Stimulated activated CD8-positive, alpha-beta memory T cell treated with anti-CD3 and anti-CD28 coated beads, Interleukin-4, amount 100 ng/mL, for 1 hour (primary cell): ENCODE measurements at places on chromosomes 1 and 21.

DNA sequence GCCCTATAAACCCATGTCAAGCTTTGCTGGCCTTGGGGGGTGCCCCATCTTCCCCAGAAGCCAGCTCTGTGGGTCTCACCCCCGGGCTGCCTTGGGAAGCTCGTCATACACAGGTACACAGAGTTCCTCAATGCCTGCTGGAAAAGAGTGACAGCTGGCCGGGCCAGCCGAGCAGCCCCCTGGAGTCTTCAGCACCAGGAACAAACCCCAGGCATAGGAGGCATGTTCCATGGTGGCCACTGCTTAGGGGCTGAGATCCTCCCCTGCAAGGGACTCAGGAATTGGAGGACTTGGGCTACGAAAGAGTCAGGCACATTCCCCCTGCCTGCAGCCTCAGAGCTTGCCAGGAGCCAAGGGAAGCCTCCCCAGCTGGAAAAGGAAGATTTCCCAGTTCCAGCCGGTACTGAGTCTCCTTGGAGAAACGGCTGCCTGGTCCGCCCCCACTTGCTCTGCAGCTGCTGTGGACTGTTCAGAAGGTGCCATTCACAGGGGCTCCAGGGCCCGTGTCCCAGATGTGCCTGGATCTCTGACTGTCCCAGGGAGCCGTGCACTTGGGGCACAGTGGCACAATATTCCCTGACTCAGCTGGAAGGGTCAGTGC, 89.5 kb downstream of the STUM start:
- no peak for DNase-seq

GRCh38 chr21:27704567-27705166, 737.8 kb upstream of the ADAMTS5 start:
- no peak for DNase-seq

DNA sequence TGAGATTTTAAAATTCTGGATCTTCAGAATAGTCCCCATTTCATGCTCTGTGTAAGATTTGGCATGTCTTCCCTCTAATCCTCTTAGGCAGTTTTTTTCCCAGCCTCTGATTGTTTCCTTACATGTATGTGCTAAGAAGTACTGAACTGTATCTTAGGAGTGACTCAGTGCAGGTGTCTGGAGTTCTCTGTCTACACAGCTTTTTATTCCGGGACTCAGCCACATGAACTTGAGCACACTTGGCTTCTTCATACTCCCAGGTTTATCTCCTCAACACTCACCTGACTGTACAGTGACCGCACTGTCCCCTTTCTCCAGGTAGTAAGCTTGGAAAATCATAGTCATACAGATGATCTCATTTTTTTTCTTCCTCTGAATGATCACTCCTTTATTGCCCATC, 50.7 kb downstream of the SYT14 start:
- no peak for DNase-seq

- no peak for DNase-seq
Measured at GRCh38 chr1:52769346-52770033, 43.2 kb downstream of the ZYG11B start.

- no peak for DNase-seq
Measured at GRCh38 chr1:106222403-106222802, 834.1 kb upstream of the PRMT6 start.

GRCh38 chr1:168266644-168267186, 14.0 kb upstream of the TBX19 start:
- no peak for DNase-seq

DNA sequence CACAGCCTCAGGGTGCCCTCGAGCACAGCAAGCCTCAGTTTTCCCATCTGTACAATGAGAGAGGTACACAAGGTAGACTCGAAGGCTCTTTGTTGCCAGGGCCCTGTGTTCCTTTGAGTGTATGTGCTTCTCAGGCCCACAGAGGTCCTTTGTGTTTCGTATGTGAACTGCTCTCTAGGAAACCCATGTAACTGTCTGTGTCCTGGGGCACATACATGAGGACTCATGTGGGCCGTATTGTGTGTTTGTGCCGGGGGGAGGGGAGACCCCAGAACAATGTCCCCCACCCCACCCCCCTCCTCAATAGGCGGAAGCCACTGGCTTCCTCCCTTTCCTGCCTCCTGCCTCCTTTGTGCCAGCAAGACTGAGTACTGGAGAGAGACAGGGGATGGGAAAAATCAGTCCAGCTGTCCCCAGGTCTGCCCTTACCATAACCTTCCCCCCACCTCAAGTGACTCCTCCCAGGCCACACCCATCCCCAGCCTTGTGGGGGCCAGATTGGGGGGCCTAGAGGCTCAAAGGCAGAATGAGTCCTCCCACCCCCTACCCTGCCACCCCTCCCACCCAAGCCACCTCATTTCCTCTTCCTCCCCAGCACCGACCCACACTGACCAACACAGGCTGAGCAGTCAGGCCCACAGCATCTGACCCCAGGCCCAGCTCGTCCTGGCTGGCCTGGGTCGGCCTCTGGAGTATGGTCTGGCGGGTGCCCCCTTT, at the start of gene TIE1:
TSS of gene TIE1 (plus strand) at position 605 of the 717 bp plus-strand sequence. CDS start at position 695, 90 bp downstream.
- DNase-seq = no peak

DNA sequence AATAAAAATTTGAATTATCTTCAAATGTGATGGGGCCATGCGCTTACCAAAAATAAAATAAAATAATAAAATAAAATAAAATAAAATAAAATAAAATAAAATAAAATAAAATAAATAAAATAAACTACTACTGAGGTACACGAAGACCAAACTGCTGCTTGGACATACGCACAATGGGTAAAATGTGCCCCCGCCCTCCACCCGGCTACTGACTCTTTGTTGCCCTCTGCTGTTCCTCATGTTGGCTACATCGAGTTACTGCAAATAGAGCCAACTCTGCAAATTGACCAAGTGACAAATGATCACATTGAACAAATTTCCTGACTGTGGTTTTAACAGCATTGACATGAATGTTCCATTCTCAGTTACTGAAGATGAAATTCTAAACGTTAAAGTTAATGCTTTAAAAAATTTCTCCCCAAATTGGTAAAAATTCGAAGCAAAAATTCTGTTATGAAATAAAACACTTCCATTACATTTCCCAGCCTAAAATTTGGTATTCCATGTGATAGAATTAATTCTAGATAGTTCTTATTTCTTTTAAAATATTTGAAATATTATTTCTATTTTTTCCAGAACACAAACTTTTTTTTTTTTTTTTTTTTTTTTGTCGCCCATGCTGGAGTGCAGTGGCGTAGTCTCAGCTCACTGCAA, 18.8 kb upstream of the MAP1LC3C start:
- DNase-seq = no peak

- no peak for DNase-seq
Measured at GRCh38 chr1:58057826-58058225, 488.7 kb downstream of the OMA1 start.

DNA sequence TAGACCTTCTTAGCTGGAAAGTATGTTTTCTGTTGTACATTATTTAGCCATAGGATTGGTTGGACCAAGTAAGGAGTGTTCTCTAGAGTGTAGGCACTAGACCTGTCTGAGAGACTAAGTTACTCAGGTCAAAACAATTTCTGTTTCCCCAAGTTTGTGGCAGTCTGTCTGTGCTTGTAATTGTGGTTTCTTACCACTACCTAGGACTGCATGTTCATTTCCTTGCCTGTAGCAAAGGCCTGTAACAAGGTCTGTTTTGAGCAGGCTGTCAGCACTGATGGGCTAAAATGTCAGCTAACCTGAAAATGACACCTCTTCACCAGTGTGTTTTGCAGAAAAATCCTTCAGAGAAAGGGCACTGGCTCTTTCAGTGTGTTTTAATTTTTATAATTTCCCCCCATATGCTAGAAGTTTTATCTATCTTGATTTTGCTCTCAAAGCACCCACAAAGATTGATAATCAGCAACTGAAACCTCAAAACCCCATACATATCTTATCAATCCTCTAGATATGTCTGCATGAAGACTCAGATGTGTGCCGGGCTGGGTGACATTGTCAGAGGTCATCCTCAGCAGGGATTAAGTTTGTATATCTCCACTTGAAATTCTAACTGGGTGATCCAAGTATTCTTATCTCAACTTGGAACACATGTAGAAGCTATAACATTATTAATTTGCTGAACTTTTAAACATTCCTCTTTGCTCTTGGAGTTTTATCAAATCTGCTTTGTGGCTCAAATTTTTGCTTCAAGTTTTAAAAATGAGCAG, 50.7 kb upstream of the ST6GALNAC3 start:
- no peak for DNase-seq

DNA sequence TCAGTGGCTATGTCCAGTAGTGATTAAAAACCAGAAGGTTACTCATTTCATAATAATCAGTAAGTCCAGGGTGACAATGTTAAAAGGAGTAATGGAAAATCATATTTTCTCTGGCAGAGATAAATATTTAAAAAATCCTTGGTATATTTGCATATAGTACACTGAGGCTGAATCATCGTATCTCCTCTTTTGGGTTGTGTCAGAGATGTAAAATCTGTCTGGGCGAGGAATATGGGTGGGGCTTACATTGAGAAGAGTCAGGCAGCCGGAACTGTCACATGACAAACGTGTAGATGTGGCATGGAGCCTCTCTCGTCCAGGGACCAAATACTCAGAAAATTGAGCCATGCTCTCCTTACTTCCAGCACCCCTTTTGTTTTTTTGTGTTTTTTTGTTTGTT, 120.9 kb downstream of the FMN2 start:
- no peak for DNase-seq

DNA sequence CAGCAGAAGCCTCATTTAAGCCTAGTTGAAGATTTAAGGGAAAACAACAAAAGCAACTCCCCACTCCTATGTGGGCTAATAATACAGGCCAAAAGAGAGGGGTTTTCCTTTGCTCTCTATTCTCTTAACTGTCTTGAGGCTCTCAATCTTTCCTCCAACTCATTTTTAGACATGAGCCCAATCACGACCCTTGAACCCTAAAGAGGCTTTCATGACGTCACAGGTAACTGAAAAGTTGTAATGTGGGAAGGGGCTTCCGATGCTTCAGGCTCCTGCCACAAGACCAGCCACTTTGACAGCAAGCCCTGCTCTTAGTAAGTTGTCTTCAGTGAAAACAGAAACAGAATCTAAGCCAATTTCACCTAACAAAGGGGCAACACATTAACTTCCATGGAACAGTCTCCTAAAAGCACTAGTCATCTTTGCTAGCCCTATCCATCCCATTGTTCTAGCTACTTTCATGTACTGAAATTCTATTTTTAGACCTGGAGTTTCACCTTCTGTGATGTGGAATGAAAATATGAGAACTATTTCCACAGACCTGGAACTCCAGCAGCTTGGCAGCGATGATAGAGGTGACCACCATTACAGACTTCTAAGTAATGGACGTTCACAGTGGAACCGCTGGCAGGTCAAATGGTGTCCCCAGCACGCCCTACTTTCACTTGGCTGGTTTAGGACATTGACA, 36.3 kb downstream of the GPR161 start:
- DNase-seq = no peak

- no peak for DNase-seq
Measured at GRCh38 chr1:33170351-33171274, 11.2 kb downstream of the TRIM62 start.

- no peak for DNase-seq
Measured at GRCh38 chr1:22825486-22826189, 115.0 kb downstream of the EPHB2 start.

GRCh38 chr1:29520571-29521437, 284.5 kb downstream of the PTPRU start:
- DNase-seq = no peak

- no peak for DNase-seq
Measured at GRCh38 chr1:64356636-64357256, 113.2 kb upstream of the CACHD1 start.

DNA sequence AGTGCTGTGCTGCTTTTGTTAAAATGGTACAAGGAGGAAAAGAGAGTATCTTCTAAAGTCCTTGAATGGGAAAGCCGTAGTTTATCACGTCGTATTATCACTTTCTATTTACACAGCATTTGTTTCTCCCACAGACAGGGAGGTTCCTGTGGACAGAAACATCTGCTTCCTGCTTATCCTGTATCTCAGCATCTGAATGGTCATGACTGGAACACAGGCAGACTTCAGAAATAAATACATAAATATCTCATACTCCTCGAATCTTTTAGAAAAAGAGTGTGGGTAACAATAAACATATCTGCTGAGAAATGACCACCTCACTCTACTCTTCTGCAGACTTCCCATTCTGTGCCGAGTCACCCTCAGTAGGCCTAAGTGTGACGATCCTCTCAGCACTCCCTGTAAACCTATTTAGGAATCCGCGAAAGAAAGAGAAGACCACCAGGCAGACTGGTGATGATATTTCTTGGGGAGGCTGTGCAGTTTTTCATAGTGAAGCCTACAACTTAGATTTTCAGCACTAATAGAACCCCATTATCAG, 393.5 kb downstream of the SMYD3 start:
- no peak for DNase-seq

- no peak for DNase-seq
Measured at GRCh38 chr21:35171385-35171784, 122.3 kb upstream of the RUNX1 start.

DNA sequence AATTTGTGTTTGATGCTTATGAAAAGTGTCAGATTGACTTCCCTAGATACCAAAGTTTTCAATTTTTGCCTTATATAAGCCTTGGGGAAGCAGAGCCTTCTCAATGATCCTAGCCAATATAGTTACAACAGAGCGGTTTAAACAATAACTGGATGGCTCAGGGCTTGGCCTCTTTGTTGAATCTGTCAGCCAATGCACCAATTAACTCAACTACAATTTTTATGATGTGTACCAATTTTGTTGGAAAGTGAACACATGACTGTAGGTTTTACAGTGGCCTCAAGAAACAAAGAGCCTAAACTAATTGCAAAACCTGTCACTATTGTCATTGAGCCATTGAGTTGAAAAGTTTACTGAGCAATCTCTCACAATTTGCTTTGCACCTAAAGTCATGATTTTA, 71.6 kb upstream of the RGS18 start:
- DNase-seq = no peak

DNA sequence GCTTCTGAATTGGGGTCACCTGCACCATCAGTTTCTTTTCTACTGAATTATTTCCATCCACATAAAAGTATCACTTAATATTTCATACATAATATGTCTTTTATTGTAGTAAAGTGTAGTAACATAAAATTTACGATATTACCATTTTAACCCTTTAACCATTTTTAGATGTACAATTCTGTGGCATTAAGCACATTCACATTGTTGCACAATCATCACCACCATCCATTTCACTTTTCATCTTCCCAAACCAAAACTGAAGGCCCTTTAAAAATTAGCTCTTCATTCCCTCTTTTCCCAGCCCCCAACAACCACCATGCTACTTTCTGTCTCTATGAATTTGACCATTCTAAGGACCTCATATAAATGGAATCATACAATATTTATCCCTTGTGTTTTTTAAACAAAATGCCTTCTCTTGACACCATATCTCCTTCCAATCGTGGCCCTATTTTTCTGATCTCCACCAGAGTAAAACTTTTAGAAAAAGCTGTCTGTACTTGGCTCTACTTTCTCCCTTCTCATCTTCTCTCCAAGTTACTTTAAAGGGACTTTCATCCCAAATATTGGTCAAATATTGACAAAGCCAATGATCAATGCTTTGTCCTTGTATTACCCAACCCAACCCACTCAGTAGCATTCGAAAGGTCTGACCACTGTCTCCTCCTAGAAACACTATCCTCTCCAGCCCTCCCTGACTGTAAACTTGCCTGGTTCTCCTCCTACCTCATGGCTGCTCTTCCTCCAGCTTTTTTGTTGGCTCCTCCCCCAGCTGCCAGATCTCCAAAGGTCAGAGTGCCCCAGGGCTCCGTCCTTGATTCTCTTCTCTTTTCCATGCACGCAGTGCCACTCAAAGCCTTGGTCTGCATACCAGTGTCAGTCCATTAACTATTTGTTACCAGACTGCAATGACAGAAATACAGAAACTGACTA, 44.7 kb downstream of the SLC30A10 start:
- DNase-seq = no peak

- no peak for DNase-seq
Measured at GRCh38 chr1:72481420-72481970, 199.2 kb upstream of the NEGR1 start.
